ENCODE measurements at places on chromosomes 3 and 15.
A peak's percentile ranks its signal among the peaks of the same experiment; 100 is the strongest.

- no peak for DNase-seq
Observed at GRCh38 chr3:37255990-37256308, 81.6 kb upstream of the LRRFIP2 start.

DNA sequence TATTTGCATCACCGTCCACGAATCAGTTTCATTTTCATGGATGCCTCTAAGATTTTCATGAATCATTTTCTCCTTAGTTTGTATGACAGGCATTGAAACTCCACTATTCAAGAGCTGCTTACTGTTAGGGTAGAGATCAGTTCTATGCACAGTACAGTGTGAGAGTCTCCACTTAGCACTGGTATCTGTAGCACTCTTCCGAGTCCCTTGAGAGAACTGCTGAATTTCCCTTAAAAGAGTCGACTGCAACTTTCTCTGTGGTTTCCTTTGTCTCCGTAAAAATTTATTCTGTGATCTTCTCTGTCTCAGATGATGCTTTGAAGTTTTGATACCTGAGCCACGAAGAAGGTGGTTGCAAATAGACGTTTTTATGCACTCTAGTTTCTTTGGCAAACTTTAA is 14.8 kb downstream of the GTPBP8 start:
- no peak for DNase-seq

DNA sequence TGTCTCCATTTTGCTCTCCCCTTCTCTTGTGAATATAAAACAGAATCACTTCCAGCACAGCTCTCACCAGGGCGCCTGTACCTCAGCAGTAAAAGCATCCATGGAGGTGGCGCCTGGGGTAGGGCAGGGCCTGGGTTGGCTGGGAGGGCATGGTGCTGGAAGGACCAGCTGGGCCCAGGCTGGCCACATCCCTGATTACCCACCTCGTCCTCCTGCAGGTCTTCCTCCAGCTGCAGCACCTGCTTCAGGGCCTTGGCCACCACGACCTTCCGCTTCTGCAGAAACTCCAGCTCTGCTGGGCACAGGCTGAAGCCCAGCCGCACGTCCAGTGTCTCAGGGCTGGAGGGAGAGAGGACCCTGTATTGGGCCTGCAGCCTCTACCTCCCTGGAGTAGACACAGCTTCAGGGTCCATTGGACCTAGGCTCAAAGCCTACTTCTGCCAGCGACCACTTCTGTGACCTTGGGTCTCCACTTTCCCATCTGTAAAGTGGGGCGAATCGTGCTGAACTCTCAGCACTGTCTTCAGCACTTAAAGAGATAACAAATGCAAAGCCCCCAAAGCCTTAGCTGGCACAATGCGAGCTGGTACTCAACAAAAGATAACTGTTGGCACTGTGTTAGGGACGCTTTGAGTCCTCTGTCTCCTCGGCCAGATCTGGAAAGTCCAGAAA is 23.8 kb downstream of the PLA2G4E start:
- DNase-seq, result no peak

DNA sequence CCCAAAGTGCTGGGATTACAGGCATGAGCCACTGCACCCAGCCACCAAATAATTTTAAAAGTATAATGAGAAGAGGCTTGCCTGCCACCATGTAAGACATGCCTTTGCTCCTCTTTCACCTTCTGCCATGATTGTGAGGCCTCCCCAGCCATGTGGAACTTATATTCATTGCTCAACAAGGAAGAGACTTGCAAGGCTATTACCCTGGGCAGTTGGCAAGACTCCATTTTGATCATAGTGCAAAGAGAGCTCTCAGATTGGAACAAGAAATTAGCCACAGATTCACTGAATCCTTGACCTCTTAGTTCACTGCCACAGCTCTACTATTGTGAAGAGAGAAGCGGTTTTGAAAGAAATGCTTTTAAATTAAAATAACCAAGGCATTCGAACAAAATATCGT is 6.1 kb downstream of the SCAP start:
- DNase-seq, result no peak

- DNase-seq, result no peak
Observed at GRCh38 chr3:123749711-123750110, 134.4 kb downstream of the MYLK start.

GRCh38 chr3:53426918-53427317 is 67.5 kb upstream of the CACNA1D start:
- no peak for DNase-seq

DNA sequence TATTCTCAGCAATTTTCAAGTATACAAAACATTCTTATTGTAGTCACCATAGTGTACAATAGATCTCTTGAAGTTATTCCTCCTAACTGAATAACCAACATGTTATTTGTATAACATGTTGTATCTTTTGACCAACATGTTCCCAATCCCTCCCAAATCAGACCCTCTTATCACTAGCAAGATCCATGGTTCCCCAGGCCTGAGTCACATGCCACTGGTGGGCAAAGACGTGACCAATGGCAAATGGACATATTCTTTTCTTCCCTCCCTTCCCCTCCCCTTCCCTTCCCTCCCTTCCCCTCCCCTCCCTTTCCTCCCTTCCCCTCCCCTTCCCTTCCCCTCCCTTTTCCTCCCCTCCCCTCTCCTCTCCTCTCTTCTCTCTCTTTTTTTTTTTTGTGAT is 45.4 kb downstream of the AMOTL2 start:
- no peak for DNase-seq

DNA sequence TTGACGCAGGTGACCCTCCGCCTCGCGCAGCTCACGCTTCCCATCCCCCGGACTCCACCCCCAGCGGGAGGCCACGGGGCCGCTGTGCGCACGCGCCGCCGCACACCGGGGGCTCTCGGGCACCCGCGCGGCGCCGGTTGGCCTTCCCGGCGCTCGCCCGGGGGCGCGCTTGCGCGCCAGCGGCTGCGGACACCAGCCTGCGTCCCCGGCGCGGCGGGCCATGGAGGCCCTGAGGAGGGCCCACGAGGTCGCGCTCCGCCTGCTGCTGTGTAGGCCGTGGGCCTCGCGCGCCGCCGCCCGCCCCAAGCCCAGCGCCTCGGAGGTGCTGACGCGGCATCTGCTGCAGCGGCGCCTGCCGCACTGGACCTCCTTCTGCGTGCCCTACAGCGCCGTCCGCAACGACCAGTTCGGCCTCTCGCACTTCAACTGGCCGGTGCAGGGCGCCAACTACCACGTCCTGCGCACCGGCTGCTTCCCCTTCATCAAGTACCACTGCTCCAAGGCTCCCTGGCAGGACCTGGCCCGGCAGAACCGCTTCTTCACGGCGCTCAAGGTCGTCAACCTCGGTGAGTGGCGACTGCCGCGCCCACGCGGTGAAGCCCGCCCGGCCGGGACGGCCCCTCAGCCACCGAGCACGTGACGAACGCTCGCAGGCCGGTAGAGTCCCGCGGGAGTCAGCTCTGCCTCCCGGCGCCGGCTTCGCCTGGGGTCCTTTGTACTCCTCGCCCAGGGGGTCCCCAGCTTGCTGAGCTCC is at the start of gene C15orf61:
Gene C15orf61 (plus strand): TSS at position 103 of the 754 bp plus-strand sequence. CDS start 118 bp downstream, at position 221.
- DNase-seq, result peak; percentile 97

GRCh38 chr3:114732353-114732752 is 414.7 kb downstream of the ZBTB20 start:
- no peak for DNase-seq

- no peak for DNase-seq
Observed at GRCh38 chr15:34984889-34985630, 3.0 kb downstream of the ZNF770 start.

DNA sequence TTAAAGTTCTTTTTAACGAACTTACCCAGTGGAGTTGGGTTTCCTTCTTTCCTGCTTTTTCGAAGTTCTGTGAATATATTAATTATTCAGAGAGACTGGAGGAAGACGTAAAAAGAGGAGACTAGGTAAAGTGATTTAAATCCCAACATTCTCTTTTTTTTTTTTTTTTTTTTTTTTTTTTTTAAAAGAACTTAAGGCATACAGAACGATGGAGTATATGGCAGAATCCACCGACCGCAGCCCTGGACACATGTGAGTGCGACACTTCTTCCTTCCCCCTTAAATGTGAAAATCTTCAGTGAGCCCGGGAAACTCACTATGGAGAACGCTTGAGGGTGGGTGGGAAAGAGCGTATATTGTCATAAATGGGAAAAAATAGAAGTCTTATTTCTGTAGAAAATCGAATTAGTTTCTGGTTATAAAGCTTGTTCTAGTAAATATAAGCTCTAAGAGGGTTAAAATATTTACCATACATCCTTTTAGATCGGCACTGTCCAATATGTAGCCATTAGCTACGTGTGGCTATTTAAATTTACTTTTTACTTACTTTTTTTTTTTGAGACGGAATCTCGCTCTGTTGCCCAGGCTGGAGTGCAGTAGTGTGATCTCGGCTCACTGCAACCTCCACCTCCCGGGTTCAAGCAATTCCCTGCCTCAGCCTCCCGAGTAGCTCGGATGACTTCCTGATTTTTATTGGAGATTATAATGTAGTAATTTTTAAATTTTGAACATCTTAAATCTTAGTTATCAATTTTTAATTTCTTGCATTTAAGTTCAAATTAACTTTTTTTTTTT is 892 bp downstream of the NMD3 start:
- no peak for DNase-seq

- peak; percentile 44 for DNase-seq
Observed at GRCh38 chr3:128584412-128585020, 66.1 kb downstream of the RPN1 start.

GRCh38 chr15:63501256-63502089 is 2.9 kb upstream of the USP3 start:
- peak; percentile 58 for DNase-seq

GRCh38 chr3:172289583-172289982 is 158.7 kb downstream of the GHSR start:
- no peak for DNase-seq

DNA sequence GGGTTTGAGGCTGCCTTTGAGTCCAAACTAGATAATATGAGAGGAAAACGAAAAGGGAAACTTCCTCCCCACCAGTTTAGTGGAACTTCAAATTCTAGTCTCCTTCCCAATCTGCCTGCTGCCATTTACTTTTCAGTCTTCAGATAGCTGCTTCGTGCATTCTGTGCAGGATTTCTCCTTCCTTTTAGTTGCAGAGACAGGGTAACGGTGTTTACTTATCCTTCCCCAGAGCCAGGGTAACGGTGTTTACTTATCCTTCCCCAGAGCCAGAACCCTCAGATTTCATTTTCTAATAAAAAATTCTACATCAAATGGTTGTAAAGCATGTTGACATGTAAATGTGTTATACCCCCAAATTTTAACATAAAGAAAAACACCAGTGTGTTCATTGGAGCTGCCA is 282.6 kb downstream of the VPS13C start:
- DNase-seq, result no peak

- DNase-seq, result peak; percentile 69
Observed at GRCh38 chr15:40290918-40291574, 8.2 kb upstream of the ANKRD63 start.

GRCh38 chr3:73028803-73029202 is 32.2 kb downstream of the PPP4R2 start:
- DNase-seq, result no peak

GRCh38 chr3:71392251-71392650 is 191.3 kb downstream of the FOXP1 start:
- DNase-seq, result no peak

GRCh38 chr3:156307704-156308103 is 187.3 kb downstream of the KCNAB1 start:
- no peak for DNase-seq

DNA sequence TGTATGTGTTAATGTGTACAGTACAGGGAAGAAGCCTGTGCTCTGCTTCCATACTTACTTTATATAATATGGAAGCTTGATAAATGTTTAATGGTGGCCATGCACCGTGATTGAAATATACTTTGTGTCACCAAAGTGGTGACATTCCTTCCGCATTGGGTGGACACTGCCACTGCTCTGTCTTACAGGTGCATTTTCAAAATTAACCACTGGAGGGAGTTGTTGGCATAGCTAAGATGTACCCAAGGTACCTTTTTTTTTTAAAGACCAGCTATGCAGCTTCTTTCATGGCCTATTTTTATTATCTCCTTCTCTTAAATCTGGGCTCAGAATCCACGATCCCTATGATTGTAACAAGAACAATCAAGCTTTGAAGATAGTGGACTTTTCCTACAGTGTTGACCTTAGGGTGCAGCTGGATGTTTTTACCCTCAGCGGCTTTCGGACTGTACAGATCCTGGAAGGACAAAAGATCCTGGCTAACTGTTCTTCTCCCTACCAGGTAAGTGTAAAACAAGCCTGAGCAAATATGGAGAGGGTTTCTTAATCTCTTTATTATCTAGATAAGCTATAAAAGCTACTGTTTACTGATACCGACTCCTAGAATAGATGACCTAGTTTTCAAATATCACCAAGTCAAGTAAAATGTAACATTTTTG is 21.6 kb upstream of the PAK6 start:
- DNase-seq, result peak; percentile 38

- DNase-seq, result no peak
Observed at GRCh38 chr15:32825219-32825618, 107.4 kb downstream of the GREM1 start.

GRCh38 chr3:133944641-133945380 is 49.1 kb upstream of the RAB6B start:
- DNase-seq, result no peak

GRCh38 chr15:93497291-93497690 is 408.3 kb upstream of the RGMA start:
- DNase-seq, result no peak

DNA sequence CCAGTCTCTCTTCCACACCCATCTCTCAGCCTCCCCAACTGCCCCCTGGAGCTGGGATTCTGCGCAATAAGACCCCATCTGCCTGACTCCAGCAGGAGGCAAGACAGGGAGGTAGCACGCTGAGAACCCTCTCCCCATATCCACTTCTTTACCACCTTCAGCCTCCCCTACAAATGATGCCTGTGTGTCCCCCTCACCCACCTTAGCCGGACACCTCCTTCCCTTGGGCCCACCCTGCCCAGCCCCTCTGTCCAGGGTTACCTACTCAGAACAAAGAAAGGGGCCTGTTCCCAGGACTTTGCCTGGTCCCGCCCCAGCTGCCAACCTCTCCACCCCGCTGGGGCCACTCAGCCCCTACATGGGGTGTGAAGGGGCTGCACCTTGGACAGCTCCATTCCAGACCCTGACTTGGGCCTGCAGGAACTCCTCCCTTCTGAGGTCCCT is 40.8 kb upstream of the ATP2B2 start:
- DNase-seq, result no peak

DNA sequence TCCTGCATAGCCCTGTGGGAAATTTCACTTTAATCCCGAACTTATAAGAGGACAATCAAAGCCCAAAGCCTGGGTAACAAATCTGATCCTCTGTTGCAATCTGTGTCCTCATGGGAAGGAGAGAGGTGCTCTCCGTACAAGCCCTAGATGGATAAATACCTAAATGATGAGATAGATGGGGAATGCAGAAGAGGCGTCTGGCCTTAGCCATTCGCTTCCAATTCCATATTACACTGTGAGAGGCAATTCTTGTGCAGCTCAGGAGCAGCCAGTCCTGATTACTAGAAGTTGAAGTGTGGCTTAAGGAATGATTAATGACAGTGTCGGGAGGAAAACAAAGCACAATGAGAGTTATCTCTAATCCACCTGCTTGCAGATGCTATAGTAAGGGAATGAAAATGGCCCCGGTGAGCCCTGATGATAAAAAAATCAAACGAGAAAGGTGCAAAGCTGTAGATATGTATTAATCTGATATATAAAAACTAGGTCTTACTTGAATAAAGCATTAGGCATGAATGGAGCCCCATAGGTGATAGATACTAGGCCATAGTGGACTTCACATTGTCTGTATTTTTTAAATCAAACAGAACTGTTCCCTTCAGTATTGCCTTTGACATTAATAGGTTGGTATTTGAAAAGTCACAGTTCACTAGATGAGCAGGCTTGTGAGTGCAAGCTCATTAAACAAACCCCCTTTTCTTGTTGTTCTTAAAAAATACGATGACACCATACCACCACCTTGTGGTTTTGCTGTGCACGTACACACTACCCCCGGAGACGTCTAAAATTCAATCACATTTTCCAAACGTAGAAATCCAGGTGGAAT is 54.2 kb upstream of the TMCO5A start:
- peak; percentile 40 for DNase-seq

- no peak for DNase-seq
Observed at GRCh38 chr3:5187920-5188418, 462 bp downstream of the EDEM1 start.

Measured in right kidney (tissue), 9 donors.